Amniotic stem cell (primary cell): ENCODE measurements at places on chromosomes 2 and 18.
A peak's percentile ranks its signal among the peaks of the same experiment; 100 is the strongest.

DNA sequence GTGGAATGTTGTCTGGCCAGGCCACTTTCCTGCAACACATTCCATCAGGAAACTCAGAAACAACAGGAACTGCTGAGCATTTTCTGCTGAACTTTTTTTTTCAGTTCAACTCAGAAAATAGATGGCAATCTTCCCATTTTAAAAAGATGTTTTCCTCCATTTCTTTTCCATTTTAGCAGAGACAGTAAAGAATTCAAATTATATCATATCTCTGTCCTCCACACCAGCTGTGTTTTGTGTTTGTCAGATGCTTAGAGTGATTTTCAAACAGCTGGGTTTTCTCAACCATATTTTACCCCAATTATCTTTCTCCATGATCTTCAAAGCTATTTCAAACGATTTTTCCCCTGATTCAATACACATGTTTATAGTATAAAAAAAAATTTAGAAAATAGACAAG lies 713.4 kb downstream of the LRRTM4 start:
- no peak for DNase-seq

- DNase-seq: no peak
These were observed 171.8 kb downstream of the CAMKMT start for GRCh38 chr2:44533508-44533907.

DNA sequence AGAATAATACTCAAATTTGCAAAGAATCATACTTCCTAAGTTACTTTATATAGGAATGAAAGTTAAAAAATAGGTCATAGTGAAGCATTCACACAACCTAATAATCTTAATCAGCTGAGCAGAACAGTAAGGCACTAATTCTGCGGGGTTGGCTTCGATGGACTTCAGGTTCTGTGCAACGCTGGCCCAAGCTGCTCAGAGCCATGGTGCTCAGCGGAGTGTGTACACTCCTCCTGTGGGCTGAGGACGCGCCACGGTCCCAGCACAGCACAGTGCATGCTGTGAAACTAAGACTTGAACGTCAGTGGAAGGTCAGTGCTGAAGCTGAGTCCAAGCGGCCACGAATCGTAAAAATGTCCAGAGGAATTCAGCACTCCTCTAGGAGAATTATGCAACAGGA lies 66.7 kb downstream of the MYT1L start:
- DNase-seq: no peak

- no peak for DNase-seq
These were observed 52.0 kb downstream of the DCC start for GRCh38 chr18:52391810-52392559.

DNA sequence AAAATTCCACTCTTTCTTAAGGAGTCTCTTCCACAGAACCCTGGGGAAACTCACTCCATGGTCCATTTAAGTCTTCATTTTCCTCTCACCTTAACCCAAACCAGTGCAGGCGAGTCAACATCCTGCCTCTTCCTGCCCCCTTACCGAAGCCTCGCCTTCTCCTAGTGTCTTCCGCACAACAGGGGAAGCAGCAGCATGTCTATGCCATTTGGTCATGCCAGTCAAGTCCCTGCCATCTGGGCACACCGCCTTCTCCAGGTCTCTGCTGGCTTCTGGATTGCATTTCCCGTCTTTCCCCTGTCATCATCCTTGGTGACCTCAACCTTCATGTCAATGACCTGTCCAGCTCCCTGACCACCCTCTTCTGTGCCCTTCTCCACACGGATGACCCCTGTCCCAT lies 77.3 kb upstream of the FZD7 start:
- no peak for DNase-seq

DNA sequence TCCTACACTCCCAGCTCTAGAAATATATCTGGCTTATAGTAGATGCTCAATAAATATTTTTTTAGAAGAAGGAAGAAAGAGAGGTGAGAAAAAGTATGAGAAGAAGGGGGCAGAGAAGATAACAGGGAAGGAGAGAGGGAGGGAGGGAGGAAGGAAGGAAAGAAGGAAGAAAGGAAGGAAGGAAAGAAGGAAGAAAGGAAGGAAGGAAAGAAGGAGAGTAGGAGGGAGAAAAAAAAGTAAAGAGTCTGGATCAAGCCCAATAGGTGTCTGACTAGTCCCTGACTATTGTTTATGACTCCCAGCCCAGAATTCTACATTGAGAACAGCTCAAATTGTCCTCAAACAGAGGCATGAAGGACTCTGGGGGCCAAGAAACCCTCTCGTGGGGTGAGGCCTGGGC lies 83.9 kb downstream of the THNSL2 start:
- no peak for DNase-seq

GRCh38 chr18:40524881-40525280 lies 1430.2 kb upstream of the PIK3C3 start:
- no peak for DNase-seq

DNA sequence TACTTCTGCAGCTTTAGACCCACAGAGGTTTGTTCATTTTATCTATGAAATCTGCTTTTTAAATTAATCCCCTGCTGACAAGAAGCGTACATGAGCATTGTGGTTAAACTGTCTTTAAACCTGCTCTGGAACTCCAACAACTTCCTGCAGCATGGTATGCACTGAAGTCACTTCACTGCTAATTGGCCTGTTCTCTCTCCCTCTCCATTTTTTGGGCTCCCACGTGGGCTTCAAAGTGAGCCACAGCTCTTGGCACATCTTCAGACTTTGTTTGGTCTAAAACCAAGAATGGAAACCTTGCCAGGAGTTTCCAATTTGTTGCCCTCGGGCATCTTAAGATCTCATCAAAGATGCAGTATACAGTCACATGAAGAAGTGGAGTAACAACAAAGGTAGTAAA lies 311.4 kb downstream of the LRRTM1 start:
- no peak for DNase-seq

- DNase-seq: no peak
These were observed 98.8 kb downstream of the TRABD2A start for GRCh38 chr2:84781942-84782716.

GRCh38 chr2:160920791-160921303 lies 239.4 kb upstream of the TANK start:
- DNase-seq: peak; percentile 83
